ENCODE measurements at places on chromosomes 2 and 18.
A peak's percentile ranks its signal among the peaks of the same experiment; 100 is the strongest.

DNA sequence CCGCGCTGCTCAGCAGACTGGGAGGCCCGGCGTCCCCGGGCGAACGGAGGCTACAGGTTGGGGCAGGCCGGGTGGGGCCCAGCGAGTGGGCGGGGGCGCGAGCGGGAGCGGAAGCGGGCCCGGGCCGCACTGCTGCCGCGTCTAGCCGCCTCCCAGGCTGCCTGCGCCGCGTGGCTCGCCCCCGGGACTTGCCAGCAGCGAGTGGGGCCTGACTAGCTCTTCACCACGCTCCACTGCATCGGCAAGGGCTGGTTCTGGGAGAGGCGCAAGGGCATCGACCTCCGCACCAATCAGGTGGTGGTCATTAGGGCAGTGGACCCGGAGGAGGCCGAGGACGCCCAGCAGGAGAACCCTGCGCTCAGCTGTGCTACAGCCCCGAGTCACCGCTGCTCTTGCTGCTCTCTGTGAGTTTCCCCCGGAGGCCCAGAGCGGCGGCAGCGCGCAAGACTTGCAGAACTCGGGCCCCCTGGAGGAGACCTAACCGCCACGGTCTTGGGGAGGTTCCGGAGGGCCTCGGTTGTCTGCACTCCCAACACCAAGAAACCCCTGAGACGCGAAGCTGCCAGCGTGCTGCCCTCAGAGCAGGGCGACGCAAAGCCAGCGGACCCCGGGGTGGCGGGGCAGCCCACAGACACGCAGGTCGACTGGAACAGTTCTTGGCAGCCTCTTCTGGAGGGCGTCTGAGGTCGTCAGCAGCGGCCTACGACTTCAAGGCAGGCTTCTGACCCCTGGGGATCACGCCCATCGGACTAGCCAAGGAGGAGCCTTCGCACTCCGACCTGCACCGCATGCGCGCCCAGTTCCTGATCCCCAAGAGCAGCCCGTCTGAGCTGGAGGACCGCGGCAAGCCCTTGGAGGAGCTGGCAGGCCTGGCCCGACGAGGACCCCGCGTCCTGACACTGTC is 27.2 kb upstream of the PTPN2 start:
- DNase-seq = peak; percentile 60
- H3K4me3 ChIP-seq = peak overlapping the region; percentile 76
- peaks cover 3% of the 10 kb centered on the region for H3K27me3 ChIP-seq
- no peaks in the 10 kb centered on the region for H3K4me1 ChIP-seq

GRCh38 chr2:99104006-99104405 is 37.5 kb upstream of the C2orf15 start:
- no peaks in the 10 kb centered on the region for H3K4me1 ChIP-seq
- H3K4me3 ChIP-seq = no peak overlapping the region
- no peaks in the 10 kb centered on the region for H3K27me3 ChIP-seq
- no peak for DNase-seq
- no peaks in the 10 kb centered on the region for H3K36me3 ChIP-seq

DNA sequence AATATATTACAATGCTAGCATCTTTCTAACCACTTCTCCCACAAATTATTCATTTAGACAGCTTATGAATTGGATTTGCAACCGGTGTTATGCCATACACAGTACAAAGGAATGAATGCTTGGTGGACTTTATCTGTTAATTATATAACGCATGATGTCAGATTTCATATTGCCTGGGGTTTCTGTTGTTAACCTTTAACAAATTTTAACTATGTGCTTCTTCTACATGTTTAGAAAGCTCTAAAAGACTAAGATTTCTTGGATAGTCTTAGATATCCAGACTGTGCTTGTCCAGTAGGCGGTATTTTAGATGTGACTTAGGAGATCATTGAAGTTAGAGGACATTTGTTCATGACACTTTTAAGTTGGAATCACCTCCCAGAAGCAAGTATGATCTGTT is 976.3 kb downstream of the TMEM182 start:
- peaks cover 7% of the 10 kb centered on the region for H3K36me3 ChIP-seq
- H3K4me3 ChIP-seq = no peak overlapping the region
- H3K27ac ChIP-seq = no peak overlapping the region

- no peak overlapping the region for H3K27ac ChIP-seq
- no peak for DNase-seq
- no peaks in the 10 kb centered on the region for H3K27me3 ChIP-seq
Observed at GRCh38 chr2:61363580-61363979, 107.3 kb downstream of the USP34 start.

DNA sequence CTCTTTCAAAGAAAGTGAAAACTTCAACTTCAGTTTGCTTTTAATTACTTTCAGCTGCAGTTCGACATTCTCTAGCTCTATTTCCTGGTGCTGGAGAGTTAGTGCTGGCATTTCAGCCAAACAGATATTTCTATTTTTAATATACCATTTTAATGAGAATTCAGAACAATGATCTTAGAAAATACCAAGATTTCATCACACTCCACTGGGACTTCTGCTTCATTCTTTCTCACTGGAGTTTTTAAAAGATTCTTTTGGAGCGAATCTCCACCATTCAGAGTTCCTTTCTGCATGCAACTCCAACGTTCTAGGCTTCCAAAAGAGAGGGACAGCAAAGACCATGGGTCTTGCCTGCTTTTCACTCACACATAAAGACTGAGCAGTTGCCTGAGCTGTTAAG is 94.2 kb downstream of the CABLES1 start:
- peaks cover 4% of the 10 kb centered on the region for H3K27me3 ChIP-seq
- H3K4me1 ChIP-seq = peaks cover 7% of the 10 kb centered on the region
- no peak overlapping the region for H3K27ac ChIP-seq

GRCh38 chr2:11499081-11499743 is 33.3 kb upstream of the E2F6 start:
- H3K27ac ChIP-seq = peak overlapping the region; percentile 99
- peaks cover 43% of the 10 kb centered on the region for H3K4me1 ChIP-seq
- peak; percentile 42 for DNase-seq

DNA sequence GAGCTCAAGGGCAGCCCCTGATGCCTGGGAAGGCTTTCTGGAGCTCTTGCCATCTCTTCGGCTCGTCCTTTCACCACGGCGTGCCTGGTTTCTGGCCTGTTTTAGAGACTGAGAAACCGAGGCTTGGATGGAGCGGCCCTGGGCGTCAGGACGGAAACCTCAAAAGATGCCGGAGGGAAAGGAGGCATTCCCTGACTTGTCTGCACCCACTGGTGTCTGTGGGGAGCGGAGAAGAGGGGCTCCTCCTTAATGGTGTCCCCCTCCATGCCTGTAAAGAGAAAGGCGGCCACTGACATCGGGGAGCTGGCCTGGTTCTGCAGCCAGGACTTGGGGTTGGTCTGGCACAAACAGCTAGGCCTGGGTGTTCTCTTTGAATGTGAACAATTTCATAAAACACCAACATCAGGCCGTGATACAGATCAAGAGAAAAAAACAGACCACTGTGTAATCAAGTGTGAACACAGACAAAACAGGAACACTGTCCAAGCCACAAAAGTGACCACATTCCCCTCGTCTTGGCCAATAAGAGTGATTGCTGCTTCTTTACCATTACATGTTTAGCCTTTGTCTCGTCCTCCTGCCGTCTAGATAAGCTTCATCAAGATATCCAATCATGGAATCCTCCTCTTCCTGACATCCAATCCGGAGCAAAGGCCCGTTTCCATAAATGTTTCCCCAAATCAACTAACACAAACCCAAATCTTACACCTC is 633 bp upstream of the ILKAP start:
- no peak for DNase-seq
- H3K4me3 ChIP-seq = peak overlapping the region; percentile 89
- H3K4me1 ChIP-seq = peaks cover 16% of the 10 kb centered on the region
- H3K27me3 ChIP-seq = peaks cover 8% of the 10 kb centered on the region
- H3K27ac ChIP-seq = peak overlapping the region; percentile 83
- no peaks in the 10 kb centered on the region for H3K36me3 ChIP-seq

- H3K4me3 ChIP-seq = no peak overlapping the region
- peaks cover 2% of the 10 kb centered on the region for H3K4me1 ChIP-seq
- H3K27ac ChIP-seq = no peak overlapping the region
- H3K36me3 ChIP-seq = no peaks in the 10 kb centered on the region
- H3K27me3 ChIP-seq = no peaks in the 10 kb centered on the region
- DNase-seq = no peak
Observed at GRCh38 chr2:37892436-37893114, 32.5 kb upstream of the RMDN2 start.

DNA sequence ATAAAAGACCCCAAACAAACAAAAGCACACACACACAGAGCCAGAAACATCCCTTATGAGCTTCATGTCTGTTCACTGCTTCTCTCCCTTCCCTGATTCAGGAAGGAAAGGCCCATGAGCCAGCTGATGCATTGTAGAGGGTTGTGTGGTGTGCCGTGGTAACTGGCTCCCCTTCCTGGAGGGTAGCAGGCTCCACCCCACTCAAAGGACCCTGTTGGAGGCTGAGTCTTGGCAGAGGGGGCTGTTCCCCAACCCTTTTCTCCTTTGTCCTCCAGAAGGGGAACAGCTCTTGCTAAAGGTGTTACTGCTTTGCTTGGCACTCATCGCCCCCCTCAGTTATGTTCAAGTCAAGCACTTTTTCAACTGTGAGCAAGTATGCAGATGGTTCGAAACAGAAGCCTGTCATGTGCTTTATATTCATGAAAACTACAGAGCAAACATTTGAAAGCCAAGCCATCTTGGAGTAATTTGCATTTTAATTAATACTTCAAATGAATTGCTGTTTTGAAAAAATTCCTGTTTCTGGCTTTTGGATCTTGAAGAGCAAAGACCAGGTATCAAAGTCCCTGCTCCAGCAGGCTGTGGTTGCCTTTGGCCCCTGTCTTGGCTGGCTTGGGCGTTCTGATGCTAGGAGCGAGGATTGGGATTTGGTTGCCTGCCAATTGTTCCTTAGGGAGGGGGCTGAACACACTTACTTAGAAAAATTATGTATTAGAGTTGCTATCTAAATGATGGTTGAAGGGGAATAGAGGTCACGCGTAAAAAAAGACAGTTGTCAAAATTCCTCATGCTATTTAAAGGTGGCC is 267.8 kb downstream of the TSN start:
- DNase-seq = no peak
- no peaks in the 10 kb centered on the region for H3K36me3 ChIP-seq
- no peak overlapping the region for H3K27ac ChIP-seq
- H3K27me3 ChIP-seq = peaks cover 2% of the 10 kb centered on the region
- no peak overlapping the region for H3K4me3 ChIP-seq

GRCh38 chr2:98891591-98891990 is 44.4 kb downstream of the CRACDL start:
- H3K36me3 ChIP-seq = peaks cover 26% of the 10 kb centered on the region
- no peaks in the 10 kb centered on the region for H3K27me3 ChIP-seq
- peaks cover 8% of the 10 kb centered on the region for H3K4me1 ChIP-seq
- DNase-seq = no peak
- H3K4me3 ChIP-seq = no peak overlapping the region

DNA sequence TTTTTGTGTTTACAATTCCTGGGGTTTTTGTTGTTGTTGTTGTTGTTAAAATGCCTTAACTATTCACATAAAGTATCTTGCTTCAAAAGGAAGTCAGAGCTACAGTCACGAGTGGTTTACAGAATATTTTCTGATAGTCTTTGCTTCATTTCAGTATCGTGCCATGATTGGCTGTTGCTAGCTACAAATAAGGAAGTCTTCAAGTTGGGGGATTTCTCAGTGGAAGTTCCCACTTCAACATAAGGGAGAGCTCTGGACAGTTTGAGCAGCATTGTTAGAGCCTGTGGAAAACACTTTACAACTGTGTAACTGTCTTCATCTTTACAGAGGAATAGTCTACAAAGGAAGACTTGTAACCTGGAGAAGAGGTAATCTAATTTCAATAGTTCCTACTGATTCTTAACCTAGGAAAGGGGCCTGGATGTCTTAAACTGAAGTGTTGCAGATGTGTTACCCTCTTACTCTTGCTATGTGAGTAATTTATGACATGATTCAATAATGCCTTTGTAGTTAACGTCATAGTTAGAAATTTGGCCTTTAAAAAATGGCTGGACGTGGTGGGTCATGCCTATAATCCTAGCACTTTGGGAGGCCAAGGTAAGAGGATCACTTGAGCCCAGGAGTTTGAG is 23.4 kb upstream of the TANK start:
- H3K36me3 ChIP-seq = no peaks in the 10 kb centered on the region
- no peak overlapping the region for H3K27ac ChIP-seq
- no peak for DNase-seq
- no peaks in the 10 kb centered on the region for H3K27me3 ChIP-seq
- H3K4me1 ChIP-seq = peaks cover 3% of the 10 kb centered on the region

- no peaks in the 10 kb centered on the region for H3K4me1 ChIP-seq
- no peak for DNase-seq
- no peaks in the 10 kb centered on the region for H3K27me3 ChIP-seq
- H3K27ac ChIP-seq = no peak overlapping the region
- H3K4me3 ChIP-seq = no peak overlapping the region
- peaks cover 4% of the 10 kb centered on the region for H3K36me3 ChIP-seq
Observed at GRCh38 chr2:228017784-228018183, 146.4 kb downstream of the DAW1 start.

DNA sequence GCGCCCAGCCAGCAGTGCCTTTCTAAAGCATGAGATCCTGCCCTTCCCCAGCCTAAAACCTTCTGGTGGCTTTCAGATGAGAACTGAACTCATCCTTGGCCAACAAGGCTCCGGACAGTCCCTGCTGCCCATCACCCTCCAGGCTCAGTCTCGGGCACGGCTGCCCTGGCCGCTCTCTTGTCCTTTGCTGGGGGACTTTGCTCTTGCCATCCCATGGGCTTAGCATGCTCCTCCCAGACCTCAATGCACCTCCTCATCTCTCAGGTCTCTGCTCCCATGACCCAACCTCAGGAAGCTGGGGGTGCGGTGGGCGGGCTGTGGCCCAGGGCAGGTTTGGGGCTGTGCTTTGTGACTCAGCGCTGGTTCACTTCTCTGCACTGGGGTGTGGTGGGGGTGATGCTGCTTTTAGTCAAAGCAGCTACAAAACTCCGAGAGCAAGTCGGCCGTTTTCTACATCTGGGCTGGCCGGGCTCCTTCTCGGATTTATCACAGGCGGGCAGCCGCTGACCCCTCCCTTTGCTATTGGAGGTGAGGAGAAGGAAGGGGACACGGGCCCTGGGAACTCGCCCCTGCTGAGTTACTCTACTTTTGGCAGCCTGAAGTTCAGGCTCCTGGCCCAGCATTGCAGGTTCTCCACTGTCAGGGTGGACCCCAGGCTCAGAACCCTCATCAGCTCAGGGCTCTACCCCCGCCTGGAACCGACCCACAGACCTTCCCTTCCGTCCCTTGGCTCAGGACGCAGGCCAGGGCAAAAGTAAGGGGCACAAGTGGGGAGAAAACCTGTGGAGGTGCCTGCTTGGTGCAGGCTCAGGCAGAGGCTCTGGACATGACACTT is 90.6 kb upstream of the TAF1B start:
- H3K36me3 ChIP-seq = no peaks in the 10 kb centered on the region
- no peak overlapping the region for H3K27ac ChIP-seq
- H3K4me3 ChIP-seq = no peak overlapping the region

DNA sequence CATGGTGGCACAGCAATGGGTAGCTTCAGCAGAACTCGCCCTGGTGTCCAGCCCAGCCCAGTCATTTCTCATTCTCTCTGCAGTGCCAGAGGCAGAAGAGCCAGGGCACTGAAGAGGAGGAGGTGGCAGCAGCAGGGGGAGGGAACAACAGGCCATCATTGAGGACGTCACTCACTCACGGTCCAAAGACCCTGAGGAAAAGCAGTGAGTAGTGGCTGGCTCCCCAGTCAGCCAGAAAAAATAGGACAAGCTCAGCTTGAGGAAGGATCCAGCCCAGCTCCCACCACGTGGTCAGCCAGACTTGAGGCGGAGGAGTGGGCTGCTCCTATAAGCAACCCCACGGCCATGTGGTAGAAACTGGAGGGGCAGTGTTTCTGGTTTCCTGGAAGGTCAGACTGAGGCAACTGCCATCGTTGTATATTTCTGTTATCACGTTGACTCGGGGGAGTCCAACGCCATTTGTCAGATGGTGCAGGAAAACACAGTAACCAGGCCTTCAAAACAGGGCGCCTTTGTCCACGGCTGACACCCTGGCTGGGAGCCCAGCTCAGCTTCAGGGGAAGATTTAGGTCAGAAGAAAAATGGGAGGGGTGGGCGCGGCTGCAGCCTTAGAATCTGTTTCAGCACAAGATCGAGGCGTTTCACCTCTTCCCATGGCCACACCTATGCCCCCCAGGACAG is 19.0 kb upstream of the TMEM247 start:
- no peak overlapping the region for H3K27ac ChIP-seq
- H3K36me3 ChIP-seq = peaks cover 4% of the 10 kb centered on the region
- DNase-seq = no peak
- peaks cover 1% of the 10 kb centered on the region for H3K27me3 ChIP-seq

All from glutamatergic neuron (in vitro differentiated cells).